ENCODE measurements at places on chromosomes 4 and X. TPM values are rescaled to one million over a fixed set of nuclear protein-coding genes. Genes with fewer than 3 reads are reported as not detected.

- no peak for DNase-seq
Measured at GRCh38 chr4:8328866-8329559, 59.5 kb downstream of the HTRA3 start.

Gene WDFY3
- 0.10 TPM for total RNA-seq

GRCh38 chrX:111035256-111035655 lies 60.7 kb upstream of the PAK3 start:
- no peak for DNase-seq

Gene APBB2
- total RNA-seq = 12.6 TPM

All from B cell (primary cell).